CD4-positive, alpha-beta T cell treated with Interleukin-15 for 4 hours (primary cell): ENCODE measurements at places on chromosomes 12 and 14.

DNA sequence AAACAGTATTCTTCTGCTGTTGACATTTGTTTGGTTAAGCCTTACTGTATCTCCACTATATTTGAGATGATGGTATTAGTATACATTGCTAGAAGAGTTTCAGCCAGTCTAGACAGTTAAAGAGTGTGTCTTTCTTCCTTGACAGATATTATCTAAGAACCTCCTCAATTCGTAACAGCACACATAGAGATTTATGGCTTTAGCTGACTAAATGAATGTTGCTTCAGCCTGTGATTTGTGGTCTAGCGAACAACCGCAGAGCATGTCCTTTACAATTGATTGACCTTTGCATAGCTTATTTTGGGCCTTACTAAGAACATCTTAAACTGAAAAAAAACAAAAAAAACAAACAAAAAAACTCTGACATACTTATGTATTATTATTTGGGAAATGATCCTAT is 122.2 kb downstream of the DAAM1 start:
- DNase-seq, result no peak

GRCh38 chr14:71675126-71675899 is 256.9 kb upstream of the RGS6 start:
- no peak for DNase-seq

- no peak for DNase-seq
Measured at GRCh38 chr12:64522316-64522715, 70.4 kb downstream of the TBK1 start.

DNA sequence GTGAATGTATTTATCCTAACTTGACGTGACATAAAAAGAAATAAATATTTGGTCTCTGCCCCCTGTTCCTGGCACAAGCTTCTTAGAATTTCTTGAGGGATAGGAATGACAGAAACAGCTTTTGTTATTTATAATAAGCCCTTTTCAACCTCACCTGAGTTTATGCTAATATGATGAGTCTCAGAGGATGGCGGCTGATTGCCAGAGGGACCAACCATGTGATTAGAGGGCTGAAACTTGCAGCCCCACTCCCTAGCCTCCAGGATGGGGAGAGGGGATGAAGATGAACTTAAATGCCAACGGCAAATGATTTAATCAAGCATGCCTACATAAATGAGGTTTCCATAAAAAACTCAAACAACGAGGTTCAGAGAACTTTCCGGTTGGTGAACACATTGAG is 42.9 kb downstream of the DNAI7 start:
- DNase-seq, result no peak

DNA sequence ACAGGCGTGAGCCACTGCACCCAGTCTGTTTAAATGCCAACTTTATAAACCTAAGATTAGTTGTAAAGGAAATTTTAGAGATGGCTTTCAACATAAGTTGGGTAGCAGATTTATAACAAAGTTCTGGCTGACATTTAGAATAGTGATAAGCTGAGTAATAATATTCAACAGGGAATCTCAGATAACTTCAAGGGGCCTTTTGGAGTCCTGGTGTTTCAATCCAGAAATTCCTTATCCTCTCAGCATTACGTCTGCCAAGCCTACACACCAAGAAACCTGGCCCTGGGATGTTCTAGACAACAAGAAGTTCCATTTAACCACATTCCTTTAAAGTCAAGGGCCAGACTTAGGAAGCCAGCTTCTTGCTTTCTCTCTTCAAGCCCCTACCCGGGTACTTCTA is 59.5 kb upstream of the DYRK2 start:
- DNase-seq, result no peak

DNA sequence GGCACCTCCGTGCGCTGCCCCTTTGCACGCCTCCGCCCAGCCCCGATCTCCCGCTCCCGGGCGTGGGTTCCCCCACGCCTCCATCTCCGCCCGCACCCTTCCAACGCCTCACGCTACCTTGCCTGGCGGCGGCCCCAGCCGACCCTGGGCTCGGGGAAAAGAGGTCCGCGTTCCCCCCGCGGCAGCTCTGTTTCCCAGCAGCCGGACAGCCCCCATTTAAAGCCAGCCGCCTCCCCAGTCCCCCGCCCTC is at the start of gene PRIMA1:
PRIMA1 (minus strand) TSS at position 193 of the 250 bp plus-strand sequence. CDS start 767 bp downstream, outside the sequence.
- DNase-seq, result no peak

DNA sequence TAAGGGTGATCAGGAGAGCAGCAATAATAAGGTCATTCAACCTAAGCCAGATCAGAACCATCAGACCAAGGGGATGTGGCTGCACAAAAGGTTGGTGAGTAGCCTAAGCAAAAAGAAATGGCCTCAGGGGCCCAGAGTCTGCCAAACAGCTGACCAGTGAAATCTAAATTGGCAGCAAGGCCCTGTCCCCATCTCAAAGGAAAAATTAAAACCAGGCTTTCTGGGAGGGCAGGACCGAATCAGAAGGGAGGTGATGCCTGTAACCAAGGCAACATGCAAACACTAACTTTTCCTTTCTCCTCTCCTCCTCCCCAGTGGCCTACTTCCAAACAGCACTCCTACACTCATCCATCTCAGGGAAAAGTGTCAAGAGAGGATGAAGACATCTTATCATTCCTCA is 256.4 kb downstream of the NUAK1 start:
- DNase-seq, result no peak

DNA sequence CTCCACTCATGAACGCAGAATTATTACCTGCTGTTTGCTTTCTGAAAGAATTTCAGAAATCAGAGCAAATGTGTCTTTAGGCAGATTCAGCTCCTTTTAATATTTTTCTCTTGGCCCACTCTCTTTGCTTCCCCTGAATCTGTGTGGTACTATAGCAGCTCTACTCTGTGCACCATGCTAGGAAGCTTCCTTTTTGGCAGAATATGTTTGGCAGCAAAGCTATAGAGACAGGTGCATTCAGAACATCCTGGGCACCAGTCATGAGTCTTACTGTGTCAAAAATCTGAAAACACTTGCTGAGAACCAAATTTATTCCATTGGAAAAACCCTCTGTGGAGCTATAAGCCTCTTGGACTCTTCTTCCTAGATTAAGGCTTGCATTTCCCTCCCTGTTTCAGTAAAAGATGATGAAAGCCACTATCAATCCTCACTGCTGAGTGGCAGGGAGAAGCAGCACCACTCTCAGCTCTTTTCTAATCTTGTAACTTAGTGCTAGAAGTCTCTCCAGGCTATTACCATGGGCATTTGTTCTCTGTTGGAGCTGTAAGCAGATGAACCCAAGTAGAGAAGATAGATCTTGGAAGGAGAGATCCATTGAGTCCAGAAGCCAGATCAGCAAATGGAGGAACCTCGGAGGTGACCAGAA is 18.2 kb downstream of the CIPC start:
- DNase-seq, result no peak

DNA sequence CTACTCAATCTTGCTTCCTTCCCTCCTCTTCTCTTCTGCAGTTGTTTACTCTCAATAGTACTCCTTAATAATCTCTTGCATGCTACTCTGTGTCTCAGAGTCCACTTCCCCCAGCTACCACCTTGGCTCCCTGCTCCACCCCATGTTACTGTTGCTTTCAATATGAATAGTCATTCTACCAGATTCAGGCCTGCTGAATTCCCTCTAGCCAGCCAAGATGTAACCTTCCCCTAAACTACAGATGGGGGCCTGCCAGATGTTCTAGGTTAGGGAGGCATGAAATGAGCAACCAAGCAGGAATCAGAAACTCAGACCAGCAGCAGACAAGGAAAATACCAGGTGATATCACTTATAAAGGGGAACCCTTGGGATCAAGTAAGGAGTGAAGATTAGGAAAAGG is 392.1 kb upstream of the DDHD1 start:
- DNase-seq, result no peak

DNA sequence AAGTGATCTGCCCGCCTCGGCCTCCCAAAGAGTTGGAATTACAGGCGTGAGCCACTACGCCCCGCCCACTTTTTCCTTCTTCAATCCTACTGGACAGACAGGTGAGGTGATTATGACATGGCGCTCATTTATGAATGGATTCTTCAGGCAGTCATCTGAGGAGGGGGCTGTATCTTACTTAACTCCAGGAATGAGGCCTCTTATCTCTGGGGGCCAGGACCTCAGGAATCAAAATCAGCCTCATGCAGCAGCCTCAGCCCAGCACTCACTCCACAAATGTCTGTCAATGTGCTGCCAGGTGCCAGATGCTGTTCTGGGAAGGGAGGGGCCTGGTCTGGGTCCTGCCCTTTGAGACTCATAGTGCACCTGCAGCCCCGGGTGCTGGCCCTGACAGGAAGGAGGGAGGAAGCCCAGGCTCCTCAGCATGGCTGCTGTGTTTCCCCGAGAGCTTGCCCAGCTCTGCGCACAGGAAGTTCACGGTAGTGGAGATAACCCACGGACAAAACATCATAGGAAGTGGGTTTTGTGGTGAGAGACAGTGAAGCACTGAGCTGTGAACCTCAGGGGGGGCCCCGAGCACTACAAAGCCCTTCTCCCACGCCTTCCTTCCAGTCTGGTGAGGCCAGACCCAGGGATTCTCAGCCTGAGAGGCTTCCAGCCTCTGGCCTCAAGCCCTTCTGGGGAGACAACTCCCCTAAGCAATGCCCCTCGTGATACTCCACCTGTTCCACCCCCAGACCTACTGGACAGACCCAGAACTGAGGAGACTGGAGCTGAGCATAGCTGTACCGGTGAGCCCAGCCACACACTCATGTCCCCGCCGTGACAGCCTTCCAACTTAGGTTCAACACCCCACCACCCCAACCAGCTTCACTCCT is 22.3 kb downstream of the GALNT6 start:
- DNase-seq, result peak; percentile 89

DNA sequence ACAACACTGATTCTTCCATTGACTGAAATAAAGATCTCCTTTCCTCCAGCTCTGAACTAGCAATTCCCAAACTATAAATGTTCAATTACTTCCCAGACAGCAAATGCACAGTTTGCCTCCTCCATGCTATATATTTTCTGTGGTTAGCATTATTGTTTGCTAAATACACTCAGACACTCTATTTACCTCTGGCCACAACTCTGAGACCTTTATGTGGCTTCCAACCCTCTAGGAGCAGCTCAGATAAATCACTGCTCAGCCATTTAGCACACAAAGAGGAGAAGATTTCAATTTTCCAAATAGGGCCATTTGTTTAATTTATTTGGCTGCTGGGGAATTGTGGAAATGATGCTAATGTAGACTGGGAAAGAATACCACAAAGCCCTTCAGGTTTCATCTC is 202.0 kb downstream of the SPTSSA start:
- DNase-seq, result no peak

- no peak for DNase-seq
Measured at GRCh38 chr14:70814466-70814865, 5.2 kb upstream of the MAP3K9 start.

DNA sequence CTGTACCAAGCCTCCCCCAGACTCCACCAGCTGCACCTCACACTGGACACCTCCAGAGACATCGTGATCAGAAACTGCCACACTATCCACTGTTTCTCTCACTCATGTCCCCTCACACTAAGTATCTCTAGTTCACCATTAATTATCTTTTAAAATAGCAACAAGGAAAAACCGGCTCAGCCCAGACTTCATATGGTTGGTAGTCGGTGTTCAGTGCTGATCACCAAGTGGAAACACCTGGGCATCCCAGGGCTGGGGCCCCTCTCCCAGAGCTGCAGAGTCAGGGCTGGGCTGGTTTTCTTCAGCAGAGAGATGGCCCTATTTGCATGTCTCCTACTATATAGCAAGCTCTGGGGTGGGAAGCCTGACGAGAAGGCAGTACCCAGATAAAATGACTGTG is 1140.0 kb downstream of the TMEM121 start:
- no peak for DNase-seq

DNA sequence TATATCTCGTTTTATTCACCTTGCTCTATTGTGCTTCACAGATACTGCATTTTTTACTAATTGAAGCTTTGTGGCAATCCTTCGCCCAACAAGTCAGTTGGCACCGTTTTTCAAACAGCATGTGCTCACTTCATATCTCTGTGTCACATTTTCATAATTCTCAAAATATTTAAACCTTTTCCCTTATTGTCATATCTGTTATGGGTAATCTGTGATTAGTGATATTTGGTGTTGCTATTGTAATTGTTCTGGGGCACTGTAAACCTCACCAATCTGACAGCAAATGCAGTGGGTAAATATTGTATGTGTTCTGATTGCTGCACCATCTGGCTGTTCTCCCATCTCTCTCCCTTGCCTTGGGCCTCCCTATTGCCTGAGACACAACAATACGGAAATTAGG is 191.3 kb downstream of the BTG1 start:
- no peak for DNase-seq

DNA sequence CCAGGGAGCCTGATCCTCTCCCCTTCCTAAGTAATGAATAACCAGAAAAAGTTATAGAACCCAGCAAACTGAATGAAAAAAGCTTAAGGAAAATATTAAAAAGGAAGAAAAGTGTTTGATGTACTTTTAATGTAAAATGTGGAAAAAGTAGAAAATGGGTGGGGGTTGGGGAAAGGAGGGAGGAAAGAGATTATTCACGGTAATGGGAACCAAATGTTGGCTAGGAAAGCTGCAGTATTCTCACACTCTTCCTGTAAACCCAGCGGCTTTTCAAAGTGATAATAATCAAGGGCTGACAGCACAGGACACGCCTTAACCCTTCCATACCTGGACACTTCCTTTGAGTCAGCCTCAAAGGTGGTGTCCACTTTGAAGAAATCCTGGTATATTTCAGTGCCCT is 139.2 kb downstream of the TGFB3 start:
- no peak for DNase-seq

- DNase-seq, result no peak
Measured at GRCh38 chr12:91059211-91059610, 1.4 kb upstream of the KERA start.

DNA sequence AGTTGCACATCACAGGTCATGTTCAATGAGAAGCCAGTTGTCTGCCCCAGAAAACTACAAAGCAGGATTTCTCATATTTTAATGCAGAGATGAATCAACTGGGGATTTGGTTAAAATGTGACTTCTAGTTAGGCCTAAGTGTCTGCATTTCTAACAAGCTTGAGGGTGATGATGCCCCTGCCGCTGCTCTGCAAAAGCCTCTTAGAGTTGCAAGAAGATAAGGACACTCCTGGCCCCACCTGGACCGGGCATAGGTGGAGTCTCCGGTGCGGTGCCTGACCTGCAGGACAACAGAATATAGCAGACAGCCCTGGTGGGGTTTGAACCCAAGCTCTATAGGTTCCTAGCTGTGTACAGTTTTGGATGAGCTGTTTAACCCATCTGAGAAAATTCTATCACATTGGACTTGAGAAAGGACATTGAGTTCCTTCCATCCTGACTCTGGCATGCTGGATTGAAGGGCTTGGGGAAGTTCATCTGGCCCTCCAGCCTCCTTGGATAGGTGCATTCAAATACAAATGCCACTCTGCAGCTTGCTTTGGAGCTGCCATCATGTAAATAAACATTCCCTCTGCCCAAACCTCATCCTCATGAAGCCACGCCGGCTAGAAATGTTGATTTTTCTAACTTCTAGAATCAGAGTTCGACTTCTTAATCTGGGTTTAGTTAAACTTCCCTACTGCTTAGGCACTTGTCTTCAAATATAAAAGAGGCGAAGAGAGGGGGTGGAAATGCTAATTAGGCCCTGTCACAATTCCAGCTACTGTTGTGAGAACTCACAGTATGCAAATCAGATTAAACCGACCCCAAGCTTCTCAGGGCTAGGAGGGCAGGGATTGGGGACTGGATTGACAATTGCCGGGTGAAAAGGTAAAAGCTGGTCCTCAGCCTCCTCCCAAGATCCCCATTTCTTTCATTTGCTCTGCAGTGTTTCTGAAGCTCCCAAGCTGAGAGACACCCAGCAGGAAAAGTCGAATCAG is 1225.6 kb downstream of the VRK1 start:
- no peak for DNase-seq

GRCh38 chr12:20055856-20056255 is 312.5 kb upstream of the PDE3A start:
- DNase-seq, result no peak

GRCh38 chr14:100332797-100333196 is 9.7 kb downstream of the SLC25A47 start:
- DNase-seq, result no peak

GRCh38 chr14:102630405-102630804 is 38.0 kb downstream of the RCOR1 start:
- DNase-seq, result no peak
